ENCODE measurements at places on chromosomes 7 and 10.

- DNase-seq: no peak
Observed at GRCh38 chr10:43082087-43082486, 5.2 kb downstream of the RET start.

GRCh38 chr7:47937711-47938573 lies 10.3 kb downstream of the PKD1L1 start:
- DNase-seq: no peak

- DNase-seq: no peak
Observed at GRCh38 chr7:77327067-77327931, 88.8 kb downstream of the GSAP start.

- DNase-seq: no peak
Observed at GRCh38 chr10:74558403-74558802, 268.0 kb upstream of the KAT6B start.

GRCh38 chr7:2274666-2275065 lies 32.6 kb downstream of the NUDT1 start:
- no peak for DNase-seq

- DNase-seq: no peak
Observed at GRCh38 chr7:78015574-78016260, 217.1 kb downstream of the PHTF2 start.

All from stimulated activated naive CD8-positive, alpha-beta T cell treated with anti-CD3 and anti-CD28 coated beads, Interleukin-15, Interleukin-2, amounts not matched to agents 100 U/mL and 50 U/mL, for 24 hours (primary cell).